ENCODE measurements at places on chromosomes 5 and 9.

GRCh38 chr5:178902849-178903248, 7.1 kb downstream of the ZFP2 start:
- no peak for DNase-seq

- DNase-seq: no peak
These were observed 1527.5 kb upstream of the C9orf72 start for GRCh38 chr9:29100762-29101161.

GRCh38 chr5:125272357-125272756, 525.9 kb upstream of the ZNF608 start:
- DNase-seq: no peak

DNA sequence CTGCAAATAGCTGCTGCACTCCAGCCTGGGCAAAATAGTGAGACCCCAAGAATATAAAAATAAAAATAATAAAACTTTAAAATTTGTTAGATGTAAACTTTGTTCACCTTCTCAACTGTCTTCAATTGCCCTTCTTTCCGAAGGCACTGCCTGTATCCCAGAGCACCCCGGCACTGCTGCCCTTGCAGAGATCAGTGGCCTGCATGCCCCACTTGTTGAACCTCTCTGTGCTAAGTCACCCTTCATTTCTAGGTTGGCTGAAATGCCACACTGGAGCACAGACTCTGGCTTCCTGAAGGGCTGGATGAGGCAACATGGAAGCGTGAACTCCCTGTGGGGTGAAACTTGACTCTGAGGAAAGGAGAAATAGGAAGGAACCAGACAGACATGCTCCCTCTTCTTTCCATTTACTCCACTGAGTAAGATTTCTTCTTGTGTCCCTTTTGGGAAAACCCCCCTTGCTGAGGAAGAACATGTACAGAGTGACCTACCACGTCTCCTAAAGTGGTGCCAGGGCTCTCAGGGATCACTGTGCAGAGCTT, 8.4 kb upstream of the JMY start:
- DNase-seq: no peak

DNA sequence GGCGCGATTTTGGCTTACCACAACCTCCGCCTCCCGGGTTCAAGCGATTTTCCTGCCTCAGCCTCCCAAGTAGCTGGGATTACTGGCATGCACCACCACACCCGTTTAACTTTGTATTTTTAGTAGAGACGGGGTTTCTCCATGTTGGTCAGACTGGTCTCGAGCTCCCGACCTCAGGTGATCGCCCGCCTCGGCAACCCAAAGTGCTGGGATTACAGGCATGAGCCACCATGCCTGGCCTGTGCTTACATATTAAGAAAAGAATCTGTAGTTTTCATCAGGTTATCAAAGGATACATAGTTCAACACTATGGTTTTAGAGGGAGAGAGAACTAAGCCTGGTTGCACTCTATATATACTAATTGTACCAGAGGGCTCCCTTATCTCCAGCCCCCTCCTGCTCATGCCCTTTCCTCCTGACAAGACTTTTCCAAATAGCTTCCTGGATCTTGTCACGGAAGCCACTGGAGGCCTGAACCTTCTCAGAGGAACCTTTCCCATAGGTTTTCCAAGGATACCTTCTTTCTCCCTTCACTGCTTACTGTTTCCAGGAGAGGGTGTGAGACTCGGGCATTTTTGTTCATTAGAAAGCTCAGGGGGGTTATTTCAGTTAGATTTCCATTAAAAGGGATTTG, 53.1 kb downstream of the SLC44A1 start:
- DNase-seq: no peak

- DNase-seq: no peak
These were observed 483.7 kb upstream of the PIK3R1 start for GRCh38 chr5:67731886-67732285.

DNA sequence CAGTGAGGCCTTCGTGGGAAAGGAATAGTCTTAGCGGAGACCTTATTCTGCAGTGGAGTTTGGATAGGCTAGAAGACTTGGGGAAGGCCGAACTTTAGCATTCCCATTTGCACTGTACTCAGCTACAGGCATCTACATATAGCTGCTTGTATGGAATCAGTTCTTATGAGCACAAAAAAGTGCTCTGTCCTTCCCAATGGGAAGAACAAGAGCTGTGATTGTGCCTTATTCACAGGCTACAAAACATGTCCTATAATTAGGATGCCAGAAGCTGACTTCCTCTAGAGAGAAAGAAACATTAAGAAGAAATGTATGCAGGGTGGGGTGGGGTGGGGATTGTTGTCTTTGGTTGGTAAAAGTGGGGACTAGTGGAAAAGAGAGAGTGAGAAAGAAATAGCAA, 154.7 kb downstream of the ATP10B start:
- no peak for DNase-seq

DNA sequence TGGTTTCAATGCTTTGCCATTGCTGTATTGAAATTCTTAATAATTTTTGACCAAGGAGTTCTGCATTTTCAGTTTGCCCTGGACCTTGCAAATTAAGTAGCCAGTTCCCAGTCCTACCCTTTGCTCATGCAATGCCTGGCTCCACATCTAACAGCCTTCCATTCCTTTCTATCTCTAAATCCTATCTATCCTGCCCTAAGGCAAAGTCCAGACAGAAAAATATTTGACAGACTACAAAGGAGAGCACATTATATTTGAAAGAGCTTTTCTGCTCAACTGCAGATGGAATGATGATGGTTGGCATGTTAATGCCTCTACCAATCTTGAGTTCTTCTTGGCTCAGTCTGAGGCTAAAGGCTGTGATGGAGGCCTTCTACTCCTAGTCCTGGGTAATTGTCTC, 15.5 kb downstream of the SLC22A4 start:
- DNase-seq: no peak

DNA sequence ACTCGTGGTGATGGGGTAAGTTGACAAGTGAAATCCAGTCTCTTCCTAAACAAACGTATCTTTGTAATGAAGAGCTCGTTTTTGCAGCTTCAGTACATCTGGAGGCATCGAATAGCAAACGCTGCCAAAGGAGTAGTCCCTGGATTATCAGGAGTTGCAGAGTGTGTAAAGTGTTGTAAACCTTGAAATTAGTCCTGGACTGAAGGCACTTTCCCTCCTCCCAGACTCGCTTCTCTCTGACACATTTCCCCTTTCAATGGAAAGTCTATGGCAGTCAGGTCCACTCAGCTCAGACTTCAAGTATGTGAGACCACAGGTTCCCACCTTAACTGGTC, 1.5 kb upstream of the PBX3 start:
- DNase-seq: no peak

GRCh38 chr9:70044490-70045307, 1.1 kb downstream of the MAMDC2 start:
- no peak for DNase-seq

GRCh38 chr5:174549254-174549653, 175.1 kb upstream of the MSX2 start:
- DNase-seq: no peak

DNA sequence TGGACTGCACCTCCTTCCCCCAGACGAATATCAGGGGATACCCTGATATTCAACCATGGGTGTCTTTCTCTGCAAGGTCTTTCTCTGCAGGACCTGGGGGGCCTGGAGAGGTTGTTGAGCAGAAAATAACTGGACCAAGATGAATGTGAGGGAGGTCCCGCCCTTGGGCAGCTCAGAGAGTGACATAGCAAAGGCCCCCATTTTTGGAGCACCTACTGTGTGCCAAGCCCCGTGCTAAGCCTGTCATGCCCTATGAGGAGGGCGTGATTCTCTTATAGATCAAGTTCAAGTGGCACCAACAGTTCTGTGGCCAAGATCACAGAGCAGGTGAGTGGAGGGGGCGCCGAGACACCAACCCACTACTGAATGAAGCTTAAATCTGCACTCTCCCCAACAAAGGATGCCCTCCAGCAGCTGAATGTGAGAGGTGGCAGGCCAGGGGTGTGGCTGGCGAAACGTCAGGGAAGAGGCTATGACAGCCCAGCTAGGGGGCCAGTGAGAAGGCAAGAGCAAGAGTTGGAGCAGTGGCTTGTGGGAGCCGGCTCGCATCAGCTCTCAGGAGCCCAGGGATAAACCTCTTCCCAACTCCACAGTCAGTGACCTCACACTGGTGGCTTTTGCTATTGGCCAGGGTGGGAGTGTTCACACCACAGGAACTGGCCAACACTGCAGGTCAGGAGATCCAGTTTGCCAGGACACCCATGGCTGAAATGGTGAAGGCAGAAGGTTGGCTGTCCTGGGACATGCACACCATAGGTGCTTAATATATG, 5.3 kb downstream of the SARDH start:
- DNase-seq: no peak

GRCh38 chr9:137278061-137278701, 655 bp downstream of the TOR4A start:
- no peak for DNase-seq

DNA sequence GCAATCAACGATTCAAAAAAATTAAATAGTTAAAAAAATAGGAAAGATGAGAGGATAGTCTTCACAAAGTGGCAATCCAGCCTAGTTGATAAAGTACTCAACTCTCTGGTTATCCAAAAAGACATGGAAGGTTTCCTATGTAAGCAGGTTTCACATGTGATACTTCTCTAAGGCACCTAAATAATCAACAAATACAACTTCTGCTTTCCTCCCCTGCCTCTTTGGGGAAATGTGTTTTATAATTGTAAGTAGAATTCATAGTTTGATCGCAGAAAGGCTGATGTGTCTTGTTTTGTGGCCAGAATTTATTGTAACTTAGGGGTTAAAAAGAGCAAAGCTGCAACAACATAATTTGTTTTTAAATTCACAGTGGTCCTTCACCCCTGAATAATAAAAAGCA, 855.5 kb upstream of the DMAC1 start:
- no peak for DNase-seq

DNA sequence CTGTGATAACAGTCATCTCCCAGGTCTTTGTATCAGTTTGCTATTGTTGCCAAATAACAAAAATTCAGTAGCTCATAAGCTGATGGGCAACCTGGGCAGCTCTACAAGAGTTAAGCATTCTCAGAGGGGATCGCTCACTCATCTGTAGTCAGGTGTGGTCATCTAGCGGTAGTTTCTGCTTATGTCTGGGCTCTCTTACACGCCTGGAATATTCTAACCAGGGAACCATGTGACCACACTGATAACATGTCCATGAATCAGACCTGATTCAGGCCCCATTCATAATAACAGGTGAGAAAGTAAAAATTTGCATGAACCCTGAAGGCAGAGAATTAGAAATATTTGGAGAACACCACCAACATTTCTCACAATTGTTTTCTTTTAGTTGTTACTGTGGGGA, 576.1 kb downstream of the SLCO4C1 start:
- DNase-seq: no peak

DNA sequence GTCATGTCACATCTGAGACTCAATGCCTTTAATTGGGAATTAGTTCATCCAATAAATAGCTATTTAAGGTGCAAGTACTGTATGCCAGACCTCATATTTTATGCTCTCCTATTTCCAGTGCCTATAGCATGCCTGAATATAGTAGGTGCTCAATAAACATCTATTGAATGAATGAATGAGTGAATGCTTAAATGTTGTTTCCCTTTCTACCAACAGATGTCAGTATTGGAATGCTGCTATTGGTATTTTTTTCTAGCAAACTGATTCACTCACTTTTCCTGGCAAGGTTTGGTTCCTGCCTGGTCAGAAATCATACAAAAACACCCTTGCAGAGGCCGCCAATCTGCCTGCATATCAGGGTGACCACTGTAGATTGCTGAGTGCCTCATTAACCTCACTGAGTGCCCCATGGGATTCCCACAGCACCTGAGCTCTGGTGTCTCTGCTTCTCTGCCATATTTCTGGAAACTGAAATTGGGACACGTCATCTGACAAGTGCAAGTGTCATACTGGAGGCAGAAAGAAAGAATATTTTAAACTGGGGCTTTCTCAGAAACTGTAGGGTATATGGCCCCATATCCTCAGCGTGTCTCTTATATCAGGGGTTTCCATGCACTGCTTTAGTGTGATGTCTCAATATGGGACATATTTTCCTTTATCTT, 359.7 kb downstream of the TRIM32 start:
- no peak for DNase-seq

DNA sequence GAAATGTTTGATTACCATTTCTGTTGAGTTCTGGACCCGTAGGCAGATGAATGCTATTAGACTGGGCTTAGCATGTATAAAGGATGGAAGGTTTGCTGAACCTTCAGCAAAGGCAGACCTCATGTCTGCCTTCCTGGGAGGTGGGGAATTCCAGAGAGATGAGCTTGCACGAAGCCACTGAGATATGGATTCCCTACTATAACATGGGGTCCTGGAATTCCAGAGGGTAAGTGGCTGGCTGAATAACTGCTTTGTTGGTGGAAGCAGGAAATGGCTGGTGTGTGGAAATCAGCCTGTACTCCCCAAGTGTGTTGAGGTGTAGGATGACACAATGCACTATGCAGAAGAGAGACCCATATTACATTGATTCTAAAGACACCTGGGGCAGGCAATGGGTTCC, 526.4 kb downstream of the CTNND2 start:
- no peak for DNase-seq

GRCh38 chr5:61850696-61851095, 455.3 kb upstream of the KIF2A start:
- no peak for DNase-seq

DNA sequence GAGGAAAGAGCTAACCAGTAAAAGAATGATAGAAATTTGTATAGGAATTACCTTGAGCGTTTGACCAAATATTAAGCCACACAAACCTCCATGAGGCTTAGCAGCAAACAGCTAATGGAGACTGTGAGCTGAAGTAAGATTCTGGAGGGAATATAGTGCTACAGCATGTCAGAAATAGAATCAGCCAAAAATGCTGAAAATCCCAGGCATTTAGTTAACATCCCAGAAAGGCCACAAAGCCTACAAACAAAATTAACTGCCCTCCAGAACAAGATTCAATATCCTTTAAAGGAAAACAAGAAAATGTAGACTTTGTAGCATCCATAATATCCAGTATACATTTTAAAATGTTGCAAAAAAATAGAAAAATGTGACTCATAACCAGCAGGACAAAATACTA, 257.8 kb upstream of the TUSC1 start:
- DNase-seq: no peak

- DNase-seq: no peak
These were observed 1.3 kb downstream of the TLX3 start for GRCh38 chr5:171310212-171310818.

DNA sequence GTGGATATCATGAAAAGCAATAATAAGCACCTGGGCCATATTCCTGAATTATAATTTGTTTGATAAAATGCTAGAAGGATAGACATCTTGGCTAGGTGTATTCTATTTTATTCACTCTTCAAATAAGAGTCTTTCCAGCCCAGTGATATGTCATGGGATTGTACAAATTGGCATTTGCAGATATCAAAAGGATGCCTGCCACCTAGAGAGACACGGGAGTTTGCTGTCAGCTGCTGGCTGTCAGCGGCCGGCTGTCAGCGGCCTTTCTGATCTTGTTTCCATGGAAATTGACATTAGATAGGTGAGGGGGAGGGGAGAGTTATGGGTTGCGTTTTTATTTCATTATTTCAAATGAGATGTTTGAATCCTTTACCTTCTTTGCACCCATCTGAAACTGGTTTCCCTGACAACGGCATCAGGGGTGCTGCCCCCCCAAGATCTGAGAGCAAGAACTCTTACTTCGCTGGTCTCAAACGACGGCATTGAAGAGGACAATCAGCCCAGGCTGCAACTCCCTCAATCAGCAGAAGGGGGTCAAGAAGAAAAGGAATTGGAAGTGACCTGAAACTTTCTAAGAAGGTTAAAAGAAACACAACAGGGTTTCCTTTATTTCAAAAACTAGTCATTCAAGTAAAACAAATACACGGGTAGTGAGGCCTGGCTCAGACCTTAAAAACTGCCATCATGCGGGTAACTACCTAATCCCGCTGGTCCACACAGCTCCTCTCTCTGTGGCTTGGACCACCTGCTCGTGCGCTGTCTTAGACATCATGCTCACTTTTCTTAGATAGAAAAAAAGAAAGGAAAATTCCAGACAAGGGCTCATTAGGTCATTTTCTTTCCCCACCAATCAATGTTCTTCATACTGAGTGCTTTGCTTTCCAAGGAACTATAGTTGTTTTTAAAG, 115.7 kb downstream of the TLE1 start:
- DNase-seq: no peak
